ENCODE measurements at places on chromosomes 4 and X. TPM values are rescaled to one million over a fixed set of nuclear protein-coding genes. Genes with fewer than 3 reads are reported as not detected.
A peak's percentile ranks its signal among the peaks of the same experiment; 100 is the strongest.

DNA sequence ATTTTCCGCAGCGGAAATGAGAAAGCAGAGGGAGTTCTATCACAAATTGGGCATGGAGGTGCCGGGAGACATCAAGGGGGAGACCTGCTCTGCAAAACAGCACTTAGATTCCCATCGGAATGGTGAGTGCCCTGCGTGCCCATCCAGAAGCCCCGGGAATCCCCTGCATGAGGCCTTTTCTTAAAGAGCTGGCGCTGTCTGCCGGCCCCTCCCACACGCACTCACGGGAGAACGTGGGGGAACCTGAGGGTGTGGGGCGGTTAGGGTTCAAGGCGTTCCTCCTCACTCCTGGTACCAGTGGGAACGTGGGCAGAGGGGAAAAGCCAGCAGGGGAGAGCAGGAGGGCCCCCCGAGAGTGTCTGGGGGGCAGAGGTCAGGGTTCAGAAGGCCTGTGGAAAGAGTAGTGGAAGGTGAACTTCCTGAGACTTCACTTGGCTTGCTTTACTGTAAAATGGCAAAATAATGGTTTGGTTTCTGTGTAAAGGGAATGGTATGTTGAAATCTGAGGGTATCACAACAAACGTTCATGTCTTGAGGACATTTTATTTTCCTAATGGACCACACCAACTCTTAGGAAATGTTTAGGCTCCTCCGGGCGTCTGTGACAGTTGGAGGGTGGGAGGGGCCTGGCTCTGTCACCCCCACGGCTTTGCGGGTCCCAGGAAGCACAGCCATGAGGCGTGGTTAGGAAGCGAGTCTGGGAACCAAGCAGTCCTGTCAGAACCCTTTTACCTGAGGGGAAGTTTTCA lies 38.0 kb downstream of the PCGF3 start:
- H3K4me1 ChIP-seq = no peaks in the 10 kb centered on the region
- peaks cover 6% of the 10 kb centered on the region for H3K36me3 ChIP-seq
- DNase-seq = no peak
- no peak overlapping the region for H3K27ac ChIP-seq
- H3K4me3 ChIP-seq = no peak overlapping the region
- no peaks in the 10 kb centered on the region for H3K27me3 ChIP-seq

- no peaks in the 10 kb centered on the region for H3K4me1 ChIP-seq
- no peak overlapping the region for H3K4me3 ChIP-seq
- H3K27ac ChIP-seq = no peak overlapping the region
- DNase-seq = no peak
- no peaks in the 10 kb centered on the region for H3K36me3 ChIP-seq
Measured at GRCh38 chr4:108209489-108209888, 40.8 kb upstream of the LEF1 start.

- no peaks in the 10 kb centered on the region for H3K4me1 ChIP-seq
- H3K27me3 ChIP-seq = no peaks in the 10 kb centered on the region
- DNase-seq = no peak
Measured at GRCh38 chrX:10221651-10222050, 64.9 kb downstream of the CLCN4 start.

- H3K27me3 ChIP-seq = no peaks in the 10 kb centered on the region
- H3K4me1 ChIP-seq = no peaks in the 10 kb centered on the region
- DNase-seq = peak; percentile 62
- no peak overlapping the region for H3K4me3 ChIP-seq
Measured at GRCh38 chr4:53195815-53196661, 169.8 kb downstream of the SCFD2 start.

GRCh38 chrX:12128017-12128416 lies 10.3 kb upstream of the FRMPD4 start:
- H3K4me1 ChIP-seq = no peaks in the 10 kb centered on the region
- no peaks in the 10 kb centered on the region for H3K27me3 ChIP-seq
- no peak overlapping the region for H3K4me3 ChIP-seq
- DNase-seq = no peak
- no peak overlapping the region for H3K27ac ChIP-seq
- no peaks in the 10 kb centered on the region for H3K36me3 ChIP-seq

DNA sequence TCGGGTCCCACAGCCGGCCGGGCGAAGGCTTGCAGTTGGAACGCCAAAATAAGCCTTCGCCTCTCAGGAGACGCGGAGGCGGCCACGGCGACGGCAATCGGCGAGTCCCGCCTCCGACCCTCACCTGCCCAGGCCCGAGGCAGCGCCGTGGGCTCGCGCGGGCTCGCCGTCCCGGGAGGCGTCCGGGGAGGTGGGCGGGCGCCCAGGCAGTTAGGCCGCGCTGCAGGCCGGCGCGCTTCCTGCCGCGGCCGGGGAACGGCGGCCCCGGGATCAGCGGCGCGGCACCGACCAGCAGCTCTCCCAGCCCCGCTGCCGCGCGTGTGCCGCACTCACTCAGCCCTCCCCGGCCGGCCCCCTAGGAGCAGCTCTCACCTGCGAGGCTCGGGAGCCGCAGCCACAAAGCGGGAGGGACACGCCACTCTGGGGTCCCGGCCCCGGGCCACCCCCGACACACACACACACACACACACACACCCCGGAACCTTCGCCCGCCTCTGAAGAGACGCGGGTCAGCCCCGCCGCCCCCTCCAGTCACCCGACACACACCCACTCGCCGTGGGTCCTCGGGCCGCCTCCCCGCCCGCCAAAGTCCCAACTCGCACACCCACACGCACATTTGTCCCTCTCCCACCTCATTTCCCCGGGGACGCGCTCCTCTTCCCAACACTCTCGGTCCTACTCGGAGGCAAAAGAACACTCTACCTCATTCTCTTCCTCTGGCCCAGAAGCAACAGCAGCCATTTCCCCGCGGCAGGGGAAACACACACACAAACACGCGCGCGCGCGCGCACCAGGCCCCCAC lies at the start of gene CNOT6L:
Gene CNOT6L (minus strand): TSS at position 767 of the 802 bp plus-strand sequence. CDS start 60 bp downstream, at position 707.
- H3K27me3 ChIP-seq = no peaks in the 10 kb centered on the region
- no peaks in the 10 kb centered on the region for H3K36me3 ChIP-seq
- peak within 1 kb of the TSS; percentile 97 for H3K27ac ChIP-seq
- peak; percentile 88 for DNase-seq
- no peaks in the 10 kb centered on the region for H3K4me1 ChIP-seq

DNA sequence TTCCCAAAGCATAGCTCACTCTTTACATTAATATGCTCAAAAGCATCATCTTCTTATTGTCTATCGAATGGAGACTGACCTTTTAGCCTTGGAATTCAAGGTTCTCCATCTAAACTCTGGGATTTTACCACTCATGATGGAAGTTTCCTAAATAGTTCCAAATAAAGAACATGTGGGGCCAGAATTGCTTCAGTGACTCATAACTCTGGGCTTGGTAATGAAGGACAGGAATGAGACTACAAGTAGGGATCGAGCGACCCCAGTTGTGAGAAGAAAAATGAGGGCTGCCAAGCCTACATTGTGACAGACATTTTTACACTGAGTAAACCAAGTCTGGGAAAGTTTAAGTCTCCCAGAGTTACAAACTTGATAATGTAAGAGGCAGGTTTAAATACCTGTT lies 269.9 kb downstream of the CBLL2 start:
- H3K4me1 ChIP-seq = no peaks in the 10 kb centered on the region
- no peak overlapping the region for H3K27ac ChIP-seq
- H3K4me3 ChIP-seq = no peak overlapping the region
- DNase-seq = no peak
- H3K36me3 ChIP-seq = no peaks in the 10 kb centered on the region

GRCh38 chrX:18674788-18675735 lies 3.2 kb upstream of the RS1 start:
- no peaks in the 10 kb centered on the region for H3K36me3 ChIP-seq
- H3K27ac ChIP-seq = no peak overlapping the region
- no peaks in the 10 kb centered on the region for H3K4me1 ChIP-seq
- DNase-seq = peak; percentile 91
- no peaks in the 10 kb centered on the region for H3K27me3 ChIP-seq

The XKRX gene
- 0.63 TPM for total RNA-seq

The NCAPG gene
- 0.91 TPM for total RNA-seq

The SPACA5B gene
- total RNA-seq = not detected

The SULT1E1 gene
- 1.4 TPM for total RNA-seq

Data from kidney (tissue), 22 donors.